CD4-positive, alpha-beta T cell treated with Interleukin-4 for 4 hours (primary cell): ENCODE measurements at places on chromosomes 11 and 22.

- DNase-seq: no peak
These were observed 60.1 kb upstream of the PHF21B start for GRCh38 chr22:45069925-45070324.

- DNase-seq: no peak
These were observed 13.6 kb downstream of the CCKBR start for GRCh38 chr11:6273188-6273587.

GRCh38 chr11:123509737-123510578 lies 79.9 kb downstream of the GRAMD1B start:
- DNase-seq: no peak

DNA sequence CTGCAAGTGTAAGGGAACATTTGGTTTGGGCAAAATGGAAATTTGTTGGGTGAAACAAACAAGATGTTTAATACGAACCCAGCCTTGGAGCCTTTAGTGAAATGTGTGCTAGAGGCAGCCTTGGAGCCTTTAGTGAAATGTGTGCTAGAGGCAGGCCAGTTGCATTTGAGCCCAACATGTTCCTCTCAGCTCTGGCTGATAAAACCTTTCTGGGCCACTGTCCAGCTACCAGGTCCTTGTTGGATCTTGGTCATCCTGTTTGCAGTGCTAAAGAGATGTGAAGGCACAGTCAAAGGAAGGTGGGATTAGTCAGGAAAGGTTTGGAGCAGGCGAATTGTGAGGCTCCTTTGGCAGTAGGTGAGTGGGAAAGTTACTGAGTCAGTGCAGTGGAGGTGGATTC lies 48.9 kb downstream of the CEP164 start:
- no peak for DNase-seq

GRCh38 chr11:66421492-66422205 lies 814 bp downstream of the NPAS4 start:
- DNase-seq: peak; percentile 80

GRCh38 chr11:94046796-94047195 lies 25.6 kb downstream of the HEPHL1 start:
- DNase-seq: no peak

DNA sequence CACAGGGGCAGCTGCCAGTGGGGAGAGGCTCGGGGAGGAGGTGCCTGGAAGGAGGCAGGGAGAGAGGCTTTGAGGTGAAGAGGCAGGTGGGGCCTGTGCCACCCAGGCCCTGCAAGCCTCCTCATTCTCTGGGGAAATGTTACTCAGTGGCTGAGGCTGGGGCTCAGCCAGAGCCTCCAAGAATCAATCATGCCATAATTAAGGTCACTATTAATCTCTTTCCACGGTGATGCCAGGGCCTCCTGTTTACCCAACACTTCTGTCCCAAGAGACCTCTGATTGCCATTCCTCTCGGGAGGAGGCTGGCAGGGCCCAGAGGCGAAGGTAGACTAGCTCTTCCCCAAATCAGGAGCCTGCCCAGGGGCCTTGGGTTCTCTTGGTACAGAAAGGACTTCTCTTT lies 38.4 kb downstream of the GDPD5 start:
- no peak for DNase-seq
